ENCODE measurements at places on chromosomes 12 and 14.

- no peak for DNase-seq
Measured at GRCh38 chr12:6909421-6910145, 4.8 kb upstream of the ENO2 start.

- no peak for DNase-seq
Measured at GRCh38 chr12:29691161-29691854, 92.4 kb downstream of the TMTC1 start.

DNA sequence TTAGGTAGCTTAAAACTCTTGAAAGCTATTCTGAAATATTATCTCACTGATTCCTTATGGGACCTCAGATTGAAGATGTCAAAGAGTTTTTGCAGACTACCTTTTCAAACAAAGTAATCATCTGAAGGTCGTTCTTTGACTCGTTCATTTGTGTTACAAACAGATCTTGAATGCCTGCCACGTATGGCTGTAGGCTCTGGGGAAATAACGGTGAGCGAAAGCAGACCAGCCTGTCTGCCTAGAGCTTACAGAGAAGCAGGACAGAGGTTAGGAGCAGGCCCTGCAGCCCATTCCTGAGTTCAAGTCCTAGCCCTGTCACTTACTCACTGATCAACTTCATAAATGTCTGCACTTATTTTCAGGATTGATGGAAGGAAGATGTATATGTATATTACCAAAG is 83.6 kb downstream of the FLRT2 start:
- DNase-seq: no peak

GRCh38 chr14:64681796-64682710 is 22.2 kb upstream of the PLEKHG3 start:
- no peak for DNase-seq

GRCh38 chr12:64806593-64807460 is 17.6 kb upstream of the TBC1D30 start:
- DNase-seq: no peak

- no peak for DNase-seq
Measured at GRCh38 chr12:64029013-64029857, 184.7 kb downstream of the SRGAP1 start.

DNA sequence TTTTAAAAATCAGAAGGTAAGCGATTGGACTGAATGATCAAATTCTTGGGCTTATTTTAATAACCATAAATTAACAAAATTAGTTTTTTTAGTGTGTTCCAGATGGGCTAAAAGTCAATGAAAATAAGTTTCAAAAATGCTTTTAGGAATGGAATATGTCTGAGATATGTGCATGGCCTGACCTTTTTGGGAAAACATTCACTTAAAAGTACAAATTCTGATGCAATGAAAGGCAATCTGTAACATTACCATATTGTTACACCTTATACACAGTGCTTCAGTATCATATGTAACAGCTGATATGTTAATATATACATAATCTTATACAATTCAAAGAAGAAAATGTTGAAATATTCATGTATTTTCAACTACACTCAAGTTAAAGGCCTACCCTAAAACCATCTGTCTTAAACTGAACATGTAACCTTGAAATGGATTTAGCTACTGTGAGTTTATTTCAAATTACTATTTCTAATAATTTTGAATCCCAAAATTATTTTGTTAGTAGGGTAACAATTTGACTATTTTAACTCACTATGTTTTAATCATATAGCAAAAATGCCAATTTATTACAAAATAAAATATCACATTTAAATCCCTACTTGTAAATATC is 84.8 kb downstream of the EEA1 start:
- no peak for DNase-seq

- peak; percentile 70 for DNase-seq
Measured at GRCh38 chr14:51780006-51780692, 80.3 kb upstream of the GNG2 start.

- no peak for DNase-seq
Measured at GRCh38 chr14:67510836-67511235, 22.3 kb upstream of the PLEKHH1 start.

GRCh38 chr14:89571491-89571890 is 154.5 kb upstream of the FOXN3 start:
- no peak for DNase-seq

DNA sequence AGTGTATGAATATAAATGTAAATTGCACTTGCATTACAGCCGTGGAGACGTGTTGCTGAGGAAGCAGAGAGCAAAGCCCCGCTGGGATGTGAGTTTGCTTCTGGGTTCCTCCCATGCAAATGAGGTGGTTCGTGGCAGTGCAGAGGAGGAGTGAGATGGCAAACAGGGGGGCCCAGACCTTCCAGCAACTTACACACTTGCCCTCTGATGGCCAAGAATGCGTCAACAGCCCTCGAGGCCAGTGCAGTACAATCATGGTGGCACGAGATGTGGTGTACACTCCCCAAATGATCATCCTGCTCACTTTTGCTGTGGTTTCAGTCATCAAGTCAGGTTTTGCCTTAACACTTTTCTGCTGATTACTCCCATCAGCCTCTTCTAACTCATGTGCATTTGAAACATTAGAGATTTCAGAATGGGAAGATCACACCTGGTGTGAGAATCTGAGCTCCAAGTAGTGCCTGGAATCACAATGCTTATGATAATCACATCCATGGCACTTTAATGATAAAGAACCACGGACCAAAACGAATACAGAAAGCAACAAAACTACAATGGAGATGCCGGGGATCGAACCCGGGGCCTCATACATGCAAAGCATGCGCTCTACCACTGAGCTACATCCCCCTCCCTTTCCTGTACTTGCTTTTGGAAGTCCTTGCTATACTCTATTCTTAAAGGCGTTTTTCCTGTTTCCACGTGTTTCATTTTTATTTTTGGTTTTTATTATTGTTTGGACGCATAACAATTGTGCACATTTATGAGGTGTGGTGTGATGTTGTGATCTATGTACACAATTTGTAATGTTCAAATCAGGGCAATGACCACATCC is 7.0 kb upstream of the UBC start:
- DNase-seq: no peak
